ENCODE measurements at places on chromosomes 13 and 19. TPM values are rescaled to one million over a fixed set of nuclear protein-coding genes. Genes with fewer than 3 reads are reported as not detected.

Gene CHST8
- 0.04 TPM for total RNA-seq

Gene PRMT1
- 373 TPM for total RNA-seq

Gene KPNA3
- total RNA-seq: 43.0 TPM

Gene ZNF613
- total RNA-seq: 4.4 TPM

Gene MBD3L3
- total RNA-seq: not detected

Gene CYSLTR2
- not detected for total RNA-seq

Gene FAM124A
- total RNA-seq: 0.04 TPM

Gene ELANE
- total RNA-seq: not detected

Gene CTXN1
- total RNA-seq: 1.7 TPM

Gene CEACAM3
- not detected for total RNA-seq

Gene ZIC2
- total RNA-seq: not detected

Gene LRRC4B
- not detected for total RNA-seq

Gene PGLYRP2
- not detected for total RNA-seq

Gene LGALS7
- 6.6 TPM for total RNA-seq

Gene KRTDAP
- total RNA-seq: 9.0 TPM

Gene RAP2A
- 21.9 TPM for total RNA-seq

Gene MEIOSIN
- total RNA-seq: not detected

Gene CLEC4G
- total RNA-seq: not detected

Gene NUP58
- total RNA-seq: 57.0 TPM

Gene KCNJ14
- 0.49 TPM for total RNA-seq

Gene EDDM13
- 2.5 TPM for total RNA-seq

Gene SLC7A10
- not detected for total RNA-seq

Gene ZNF208
- 1.4 TPM for total RNA-seq
